CD4-positive, alpha-beta T cell treated with Interleukin-15 for 1 hour (primary cell): ENCODE measurements at places on chromosomes 6 and 20.

- DNase-seq = no peak
These were observed 67.7 kb upstream of the PTPN1 start for GRCh38 chr20:50442512-50442911.

- DNase-seq = no peak
These were observed 1336.7 kb upstream of the CITED2 start for GRCh38 chr6:140711019-140711613.

DNA sequence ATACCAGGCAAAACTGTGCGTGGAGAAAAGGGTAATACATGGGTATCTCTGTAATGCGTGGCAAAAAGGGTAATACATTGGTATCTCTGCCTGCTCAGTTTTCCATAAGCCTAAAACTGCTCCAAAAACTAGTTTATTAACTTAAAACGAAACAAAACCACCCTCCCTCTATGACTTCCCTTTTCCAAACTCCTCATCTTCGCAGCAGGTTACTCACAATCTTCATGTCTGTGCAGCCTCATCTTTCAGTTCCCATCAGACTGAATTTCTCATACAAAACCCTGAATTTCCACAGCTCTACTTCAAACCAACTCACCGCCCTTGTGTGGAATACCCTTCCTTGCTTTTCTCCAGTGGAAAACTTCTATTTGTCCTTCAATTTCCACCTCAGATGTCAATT lies 199.4 kb downstream of the PHACTR1 start:
- DNase-seq = no peak

DNA sequence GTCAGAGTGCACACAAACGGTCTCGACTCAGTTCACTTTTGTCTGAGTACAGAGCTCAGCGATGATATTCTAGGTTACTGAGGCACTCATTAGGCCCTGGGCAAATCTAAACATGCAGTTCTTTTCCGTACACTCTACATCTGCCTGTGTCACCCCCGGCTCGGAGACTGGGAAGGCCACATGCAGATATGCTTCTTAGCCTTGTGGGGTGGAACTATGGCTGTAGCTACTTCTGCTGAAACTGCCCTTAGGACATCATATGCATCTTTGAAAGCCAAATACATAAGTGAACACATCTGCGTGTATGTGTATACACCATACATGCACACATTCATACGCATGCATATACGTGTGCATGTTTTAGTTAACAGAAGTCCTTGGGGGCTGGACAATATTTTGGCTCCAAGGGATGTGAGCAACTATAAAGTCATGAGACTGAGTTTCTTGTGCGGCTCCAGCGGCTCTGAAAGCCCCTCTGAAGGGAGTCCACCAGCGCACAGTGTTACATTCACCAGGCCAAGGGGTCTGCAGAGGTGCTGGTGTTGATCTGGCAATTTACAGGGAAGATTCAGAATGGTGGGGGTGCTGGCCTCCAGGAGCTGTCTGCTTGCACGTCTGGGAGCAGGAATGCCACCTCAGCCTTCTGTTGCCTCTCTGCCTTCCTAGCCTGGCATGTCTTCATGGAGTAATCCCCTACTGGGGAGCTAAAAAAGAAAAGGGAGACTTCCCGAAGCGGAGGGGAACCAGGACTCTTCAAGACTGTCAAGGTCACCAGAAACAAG lies 31.6 kb downstream of the PSMG4 start:
- no peak for DNase-seq
